SW 1271 (cell line): ENCODE measurements at places on chromosomes 7 and 10.

DNA sequence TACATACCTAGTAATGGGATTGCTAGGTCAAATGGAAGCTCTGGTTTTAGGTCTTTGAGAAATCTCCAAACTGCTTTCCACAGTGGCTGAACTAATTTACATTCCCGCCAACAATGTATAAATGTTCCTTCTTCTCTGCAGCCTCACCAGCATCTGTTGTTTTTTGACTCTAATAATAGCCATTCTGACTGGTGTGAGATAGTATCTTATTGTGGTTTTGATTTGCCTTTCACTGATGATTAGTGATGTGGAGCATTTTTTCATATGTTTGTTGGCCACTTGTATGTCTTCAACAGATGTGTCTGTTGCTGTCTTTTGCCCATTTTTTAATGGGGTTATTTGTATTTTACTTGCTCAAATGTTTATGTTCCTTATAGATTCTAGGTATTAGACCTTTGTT lies 675.5 kb downstream of the SUGCT start:
- no peak for DNase-seq

DNA sequence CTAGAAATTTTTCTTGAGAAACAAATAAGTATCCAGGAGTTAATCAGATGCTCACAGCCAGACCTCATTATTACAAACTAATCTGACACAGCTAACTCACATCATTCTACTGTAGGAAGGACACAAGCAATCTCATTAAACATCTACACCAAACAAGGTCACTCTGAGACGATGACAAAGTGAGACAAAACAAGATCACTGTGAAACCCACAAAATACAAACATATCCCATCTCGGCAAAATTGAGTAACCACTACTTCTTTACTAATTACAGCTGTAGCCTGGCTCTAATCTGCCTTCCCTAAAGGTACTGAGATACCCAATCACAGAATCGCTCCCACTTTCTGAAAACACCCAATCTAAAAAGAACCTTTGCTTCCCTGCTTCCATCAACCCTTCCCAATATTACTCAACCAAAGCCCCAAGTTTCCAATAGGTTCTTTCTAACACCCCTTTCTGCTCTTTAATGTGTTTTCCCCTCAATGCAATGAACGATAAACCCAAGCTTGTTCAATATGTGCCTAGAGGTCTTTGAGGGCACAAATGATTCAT lies 26.9 kb downstream of the CCDC6 start:
- DNase-seq, result no peak

- DNase-seq, result no peak
Measured at GRCh38 chr10:63173468-63174232, 40.5 kb downstream of the NRBF2 start.

GRCh38 chr10:104026762-104027161 lies 58.9 kb downstream of the COL17A1 start:
- DNase-seq, result no peak
